ENCODE measurements at places on chromosomes 7 and 10.
A peak's percentile ranks its signal among the peaks of the same experiment; 100 is the strongest.

DNA sequence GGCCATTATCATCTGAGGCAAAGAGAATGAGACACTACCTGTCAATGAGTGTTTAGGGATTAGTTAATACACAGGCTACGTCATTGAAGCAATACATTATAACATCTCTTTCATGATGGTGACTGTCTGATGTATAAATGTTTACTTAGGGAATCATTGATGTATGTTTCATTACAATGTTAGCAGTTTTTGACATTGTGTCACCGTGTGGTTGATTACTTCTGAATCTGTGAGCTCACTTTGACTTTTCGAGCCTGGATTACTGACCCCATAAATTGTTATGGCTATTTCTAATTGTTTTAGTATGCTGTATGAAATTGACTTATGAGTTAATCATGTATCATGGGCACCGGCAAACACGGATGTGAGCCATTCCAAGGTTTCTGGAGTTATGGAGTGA lies 494.0 kb downstream of the MAGI2 start:
- DNase-seq = no peak

GRCh38 chr10:31278279-31278941 lies 40.6 kb upstream of the ZEB1 start:
- DNase-seq = peak; percentile 5

GRCh38 chr7:132607656-132608055 lies 31.4 kb upstream of the PLXNA4 start:
- no peak for DNase-seq

DNA sequence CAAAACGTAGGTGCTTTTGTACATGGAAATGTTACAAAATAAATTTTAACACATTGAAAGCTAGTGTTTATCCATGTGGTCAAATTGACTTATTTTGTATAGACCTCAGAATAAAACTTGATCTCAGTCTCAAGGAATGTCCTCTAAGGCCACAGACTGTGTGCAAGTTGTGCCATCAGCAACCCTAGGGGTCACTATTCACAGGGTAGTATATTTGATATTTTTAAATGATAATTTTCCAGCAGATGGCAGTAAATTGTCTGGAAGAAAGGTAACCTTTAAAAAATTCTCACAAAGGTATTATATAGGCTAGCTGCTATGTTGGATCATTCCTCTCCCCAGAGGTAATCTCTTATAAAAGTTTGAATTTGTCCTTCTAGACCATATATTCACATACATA lies 12.9 kb upstream of the SNX10 start:
- peak; percentile 56 for DNase-seq

DNA sequence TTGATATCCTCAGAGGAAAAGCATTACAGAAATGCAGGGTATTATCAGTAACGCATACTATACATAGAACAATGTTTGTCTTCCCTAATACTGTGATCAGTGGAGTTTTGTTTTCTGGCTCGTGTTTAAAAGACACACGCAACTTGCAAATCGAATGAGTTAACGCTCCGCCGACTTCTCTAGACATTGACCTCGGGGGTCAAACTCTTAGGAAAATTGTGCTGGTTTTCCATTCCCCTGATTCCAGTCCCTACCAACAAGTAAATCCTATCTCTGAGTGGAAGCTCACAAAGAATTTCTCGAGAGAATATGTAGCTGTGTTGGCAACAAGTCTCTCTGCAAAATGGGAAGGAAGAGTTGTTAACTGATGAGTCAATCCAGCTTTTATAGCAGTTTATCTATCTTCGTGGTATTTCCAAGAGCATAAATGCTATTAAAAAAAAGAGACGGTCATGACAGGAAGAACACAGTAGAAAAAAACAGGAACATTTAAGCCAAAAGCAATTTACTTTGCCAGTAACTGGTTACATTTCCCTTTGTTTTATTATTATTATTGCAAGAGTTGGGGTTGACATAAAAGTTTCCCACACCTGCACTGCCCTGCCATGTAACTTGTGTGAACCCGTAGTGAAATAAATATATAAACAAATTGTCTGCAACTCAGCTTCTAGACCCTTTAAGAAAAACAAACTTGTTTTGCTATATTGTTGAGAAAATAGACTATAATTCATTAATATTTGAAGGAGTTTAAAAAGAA lies 144.4 kb downstream of the ARID5B start:
- DNase-seq = peak; percentile 37

DNA sequence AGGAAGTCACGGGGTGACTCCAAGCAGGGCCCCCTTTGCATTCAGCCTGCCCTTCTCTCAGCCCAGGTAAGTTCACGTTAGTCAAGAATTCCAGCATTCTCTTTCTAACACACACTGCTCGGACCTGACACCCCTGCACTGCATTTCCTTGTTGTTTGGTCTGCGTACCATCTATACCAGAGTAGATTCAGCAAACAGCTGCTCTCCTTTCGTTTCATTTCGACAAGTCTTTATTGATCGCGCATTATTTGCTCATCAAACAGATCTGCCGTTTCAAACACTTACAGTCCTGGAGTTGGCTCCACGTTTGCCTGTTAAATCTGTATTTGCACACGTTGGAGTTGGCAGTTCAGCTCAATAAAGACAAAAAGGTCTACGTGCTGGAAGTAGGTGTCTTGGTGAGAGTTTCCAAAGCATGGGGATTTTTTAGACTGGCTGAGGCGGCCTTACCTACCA lies 495.1 kb downstream of the RPS24 start:
- no peak for DNase-seq

- DNase-seq = no peak
Observed at GRCh38 chr7:159296093-159296681, 151.5 kb upstream of the VIPR2 start.

GRCh38 chr7:96996111-96996957 lies 9.0 kb upstream of the DLX6 start:
- no peak for DNase-seq

GRCh38 chr10:117198088-117198487 lies 799 bp downstream of the KCNK18 start:
- DNase-seq = no peak

DNA sequence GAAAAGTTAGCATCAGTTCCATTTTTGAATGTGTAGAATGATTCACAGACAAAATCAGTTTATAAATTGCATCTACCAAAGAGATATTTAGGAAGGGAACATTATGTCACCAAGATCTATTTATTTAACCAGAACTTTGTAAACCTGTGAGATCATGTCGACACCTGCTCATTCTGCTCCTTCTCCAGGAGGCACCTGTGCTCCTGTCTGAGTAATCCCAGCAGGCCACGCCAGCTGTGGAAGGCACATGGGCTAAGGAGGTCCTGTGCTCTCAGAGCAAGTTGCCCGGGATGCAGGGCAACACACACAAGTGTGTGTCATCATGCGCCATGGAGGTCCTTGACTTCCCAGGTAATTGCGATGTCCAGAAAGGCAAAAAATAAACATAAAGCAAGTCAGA lies 45.5 kb upstream of the ADARB2 start:
- DNase-seq = no peak

DNA sequence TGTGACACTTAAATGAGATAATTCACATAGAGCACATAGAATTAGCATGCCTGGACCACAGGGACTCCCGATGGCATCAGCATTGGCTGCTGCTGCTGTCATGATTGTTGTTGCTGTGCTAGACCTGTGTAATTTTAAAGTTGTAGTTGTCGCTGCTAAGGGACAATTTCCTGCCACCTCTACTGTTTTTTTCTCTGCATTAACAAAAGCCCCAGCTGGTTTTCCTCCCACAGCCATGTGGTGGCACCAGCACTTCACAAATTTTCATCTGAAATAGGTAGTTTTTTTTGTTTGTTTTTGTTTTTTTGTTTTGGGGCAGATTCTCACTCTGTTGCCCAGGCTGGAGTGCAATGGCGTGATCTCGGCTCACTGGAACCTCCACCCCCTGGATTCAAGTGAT lies 25.4 kb upstream of the PRXL2A start:
- DNase-seq = peak; percentile 73

DNA sequence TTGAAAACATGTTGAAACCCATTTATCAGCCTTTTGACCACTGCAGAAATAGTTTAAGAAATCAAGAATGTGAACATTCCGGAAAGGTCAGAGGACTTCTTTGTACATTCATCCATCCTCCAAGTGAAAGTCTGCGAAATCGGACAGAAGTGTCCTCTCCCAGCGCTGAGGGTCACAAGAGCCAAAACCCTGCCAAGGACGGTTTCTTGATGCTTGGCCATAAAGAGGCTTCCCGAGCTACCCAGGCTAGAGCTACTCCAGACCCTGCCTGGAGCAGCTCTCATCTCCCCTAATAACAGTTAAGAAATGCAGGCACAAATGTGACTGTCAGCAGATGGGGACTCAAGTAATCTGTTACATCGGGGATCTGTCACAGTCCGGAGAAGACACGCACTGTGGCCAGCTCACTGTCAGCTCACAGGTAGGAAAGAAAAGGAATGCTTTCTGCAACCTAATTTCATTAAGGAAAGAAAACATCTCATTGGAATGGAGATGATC lies 4.5 kb upstream of the CYTH3 start:
- no peak for DNase-seq

DNA sequence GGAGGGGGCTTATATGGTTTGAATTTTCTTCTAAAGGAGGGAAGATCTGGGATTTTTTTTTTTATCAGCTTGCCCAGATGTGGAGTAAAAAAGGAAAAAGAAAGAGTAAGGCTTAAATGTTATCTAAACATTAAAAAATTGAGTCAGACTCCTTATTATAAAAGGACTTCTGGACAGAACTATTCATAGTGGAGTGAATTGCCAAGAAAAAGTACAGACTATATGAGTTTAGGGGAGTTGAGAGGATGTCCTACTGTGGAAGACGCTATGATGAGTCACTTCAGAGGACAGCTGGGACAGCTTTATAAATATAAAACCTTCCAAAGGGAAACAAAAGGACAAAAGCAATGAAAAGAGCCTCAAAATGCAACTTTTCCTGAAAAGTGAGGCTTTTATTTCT lies 73.0 kb downstream of the TFPI2 start:
- no peak for DNase-seq

DNA sequence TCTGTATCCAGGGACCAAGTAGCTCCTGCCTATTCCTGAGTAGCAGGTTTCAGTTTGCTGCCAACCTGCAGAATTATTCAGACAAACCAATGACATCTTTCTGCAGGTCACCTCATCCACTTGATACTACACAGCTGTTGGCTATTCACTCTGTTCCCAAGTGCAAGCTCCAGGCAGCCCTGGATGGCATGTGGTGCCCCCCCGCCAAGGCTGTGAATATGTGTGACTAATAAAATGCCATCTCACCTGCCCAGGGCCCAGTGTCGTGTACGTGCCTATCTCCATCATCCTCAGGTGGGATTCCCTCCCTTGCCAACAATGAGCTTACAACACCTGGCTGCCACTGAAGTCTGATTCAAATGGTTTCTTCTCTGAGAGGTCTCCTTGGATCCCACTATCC lies 125.8 kb downstream of the RAB11FIP2 start:
- DNase-seq = no peak

Measured in hematopoietic multipotent progenitor cell treated with erythropoietin and hydrocortisone succinate and interleukin-3 and kit ligand, for 8 days (in vitro differentiated cells).